ENCODE measurements at places on chromosomes 12 and 14. TPM values are rescaled to one million over a fixed set of nuclear protein-coding genes. Genes with fewer than 3 reads are reported as not detected.
A peak's percentile ranks its signal among the peaks of the same experiment; 100 is the strongest.

Gene IFNG-AS1
- total RNA-seq = 0.24 TPM

GRCh38 chr12:6556857-6557256 lies 1.0 kb upstream of the IFFO1 start:
- no peak for DNase-seq
- H3K36me3 ChIP-seq = no peaks in the 10 kb centered on the region
- H3K27me3 ChIP-seq = no peaks in the 10 kb centered on the region
- H3K27ac ChIP-seq = no peak overlapping the region
- H3K4me3 ChIP-seq = no peak overlapping the region
- peaks cover 25% of the 10 kb centered on the region for H3K4me1 ChIP-seq

Gene ANKRD33
- total RNA-seq = 2.1 TPM

DNA sequence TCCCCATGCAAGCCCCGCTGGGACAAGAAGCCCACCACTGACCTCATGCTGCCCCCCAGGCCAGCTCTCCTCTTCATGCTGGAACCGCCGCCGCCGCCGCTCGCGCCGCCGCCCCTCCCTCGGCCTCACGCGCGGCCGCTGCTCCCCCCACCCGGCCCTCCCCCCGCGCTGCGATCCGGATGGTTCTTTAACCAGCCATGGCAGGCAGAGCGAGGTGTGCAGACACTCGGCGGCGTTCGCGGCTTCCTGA lies at the start of gene DCAF5:
Gene DCAF5, minus strand, starts transcription at position 218 of the 250 bp plus-strand sequence. Its CDS starts 141 bp downstream, at position 77.
- H3K4me3 ChIP-seq = peak within 1 kb of the TSS; percentile 91
- H3K27me3 ChIP-seq = no peaks in the 10 kb centered on the region
- peaks cover 12% of the 10 kb centered on the region for H3K4me1 ChIP-seq
- peak; percentile 97 for DNase-seq

DNA sequence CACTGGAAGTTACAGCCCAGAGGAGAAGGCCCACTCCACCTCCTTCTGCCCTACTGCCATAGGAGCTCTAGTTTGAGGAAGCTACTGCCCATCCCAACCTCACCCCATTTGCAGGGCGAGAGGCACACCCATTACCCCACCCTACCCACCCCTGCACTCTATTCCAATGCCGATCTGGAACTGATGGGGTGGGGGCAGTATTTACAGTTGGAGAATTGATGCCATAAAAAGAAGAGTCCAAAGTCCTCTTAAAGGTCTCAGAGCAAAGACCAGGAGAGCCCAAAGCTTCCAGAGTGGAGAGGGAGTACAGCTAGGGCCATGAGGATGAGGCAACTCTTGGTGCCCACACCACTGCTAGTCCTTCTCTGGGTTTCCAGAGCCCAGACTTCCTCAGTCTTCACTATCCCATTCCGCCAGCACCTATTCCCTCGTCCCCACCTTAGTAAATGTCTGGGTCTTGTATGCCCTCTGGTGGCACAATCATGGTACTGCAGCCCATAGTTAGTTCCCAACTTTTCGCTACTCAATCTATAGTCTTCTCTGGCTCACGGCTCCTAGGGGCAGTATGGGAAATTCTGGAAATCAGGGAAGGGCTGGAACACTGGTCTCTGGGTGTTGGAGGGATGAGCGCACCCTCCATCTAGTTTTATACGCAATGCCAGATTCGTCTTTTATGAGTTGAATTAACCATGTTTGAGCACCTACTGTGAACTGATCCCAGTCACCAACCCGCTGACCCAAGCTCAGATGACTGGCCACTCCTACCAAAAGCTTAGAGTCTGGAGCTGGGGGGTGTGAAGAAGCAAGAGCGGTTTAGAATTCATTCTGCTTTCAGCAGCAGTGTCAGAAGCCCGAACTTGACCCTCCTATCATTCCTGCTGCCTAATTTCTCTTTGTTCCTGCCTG lies 6.9 kb upstream of the ADCY6 start:
- H3K27ac ChIP-seq = no peak overlapping the region
- no peak overlapping the region for H3K4me3 ChIP-seq
- no peaks in the 10 kb centered on the region for H3K27me3 ChIP-seq
- DNase-seq = peak; percentile 62
- H3K4me1 ChIP-seq = no peaks in the 10 kb centered on the region
- H3K36me3 ChIP-seq = no peaks in the 10 kb centered on the region

GRCh38 chr12:104560881-104561280 lies 104.1 kb downstream of the CHST11 start:
- DNase-seq = no peak
- no peak overlapping the region for H3K27ac ChIP-seq
- H3K4me1 ChIP-seq = no peaks in the 10 kb centered on the region
- no peak overlapping the region for H3K4me3 ChIP-seq
- H3K27me3 ChIP-seq = no peaks in the 10 kb centered on the region

DNA sequence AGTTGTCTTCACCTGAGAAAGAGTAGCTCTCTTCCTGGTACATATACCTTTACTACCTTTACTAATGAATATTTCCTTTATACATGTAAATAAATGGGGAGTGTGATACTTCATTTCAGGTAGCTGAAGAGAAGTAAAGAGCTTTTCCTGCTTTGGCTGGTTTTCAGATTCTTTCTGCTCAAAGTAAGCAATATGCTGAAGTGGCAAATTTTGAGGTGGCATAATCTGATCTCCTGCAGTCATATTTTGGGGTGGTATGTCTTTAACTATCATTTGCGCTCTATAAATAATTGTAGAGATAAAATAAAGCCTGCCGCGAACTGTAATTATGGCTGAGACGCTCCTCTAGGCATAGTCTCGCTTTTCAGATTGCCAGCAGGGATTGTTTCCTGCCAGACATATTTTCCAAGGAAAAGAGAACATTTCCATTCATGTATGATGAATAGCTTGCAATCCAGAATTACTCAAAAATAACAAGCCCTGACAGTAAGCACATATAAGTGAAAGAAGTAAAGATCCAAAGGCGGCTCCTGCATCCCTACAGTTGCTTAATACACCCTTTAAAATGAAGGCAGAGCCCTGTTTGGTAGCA lies 200.7 kb downstream of the C12orf50 start:
- H3K4me1 ChIP-seq = no peaks in the 10 kb centered on the region
- no peak overlapping the region for H3K4me3 ChIP-seq
- DNase-seq = no peak
- no peaks in the 10 kb centered on the region for H3K36me3 ChIP-seq
- H3K27me3 ChIP-seq = no peaks in the 10 kb centered on the region

- no peaks in the 10 kb centered on the region for H3K36me3 ChIP-seq
- H3K4me1 ChIP-seq = no peaks in the 10 kb centered on the region
- no peak overlapping the region for H3K4me3 ChIP-seq
- DNase-seq = no peak
Observed at GRCh38 chr14:59406454-59407245, 58.5 kb downstream of the GPR135 start.

Gene FAM90A1
- not detected for total RNA-seq

DNA sequence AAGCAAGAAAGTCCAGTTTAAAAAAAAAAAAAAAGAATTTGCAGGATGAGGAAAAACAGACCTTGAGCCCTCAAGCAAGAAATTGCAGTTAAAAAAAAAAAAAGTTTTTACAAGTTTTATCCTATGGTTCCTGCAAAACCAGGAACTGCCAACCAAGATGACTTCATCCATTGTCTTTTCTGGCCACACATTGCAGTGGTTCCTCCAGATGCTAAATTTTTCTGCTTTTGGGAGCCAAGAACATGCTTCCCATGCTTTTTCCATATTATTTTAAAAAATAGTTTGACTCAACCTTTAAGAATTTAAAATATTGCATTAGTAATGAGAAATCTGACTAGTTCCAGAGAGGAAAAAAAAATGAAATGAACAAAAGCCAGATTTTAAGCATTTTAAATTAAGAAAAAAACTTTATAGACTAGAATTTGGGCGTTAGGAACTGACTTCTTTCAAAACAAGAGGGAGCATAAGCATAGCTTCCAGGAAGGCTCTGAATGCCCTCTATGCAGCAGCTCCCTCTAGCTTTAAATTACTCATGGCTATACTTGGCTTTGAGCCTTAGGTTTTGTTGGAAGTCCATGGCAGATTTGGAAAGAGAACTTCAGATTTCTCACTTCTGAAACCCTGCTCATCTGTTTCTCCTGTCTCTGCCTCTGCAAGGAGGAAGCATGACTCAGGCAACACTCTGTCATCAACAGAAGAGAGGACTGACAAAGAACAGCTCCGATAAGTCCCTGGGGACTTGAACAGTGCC lies 124.5 kb downstream of the GPR65 start:
- H3K4me1 ChIP-seq = no peaks in the 10 kb centered on the region
- H3K36me3 ChIP-seq = no peaks in the 10 kb centered on the region
- DNase-seq = no peak
- no peak overlapping the region for H3K27ac ChIP-seq
- H3K4me3 ChIP-seq = no peak overlapping the region

Gene NRIP2
- total RNA-seq = 0.29 TPM

Gene BAG5
- 11.2 TPM for total RNA-seq

DNA sequence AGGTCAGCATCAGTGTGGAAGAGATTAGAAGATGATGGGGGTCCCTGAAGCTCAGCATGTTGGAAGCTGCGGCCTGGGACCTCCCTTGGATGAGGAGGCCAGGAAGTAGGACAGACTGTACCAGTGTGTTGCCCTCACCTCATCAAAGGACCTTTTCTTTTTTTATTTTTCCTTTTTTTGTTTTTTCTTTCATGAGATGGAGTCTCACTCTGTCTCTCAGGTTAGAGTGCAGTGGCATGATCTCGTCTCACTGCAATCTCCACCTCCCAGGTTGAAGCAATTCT lies 16.4 kb upstream of the FAM222A start:
- H3K4me1 ChIP-seq = no peaks in the 10 kb centered on the region
- no peaks in the 10 kb centered on the region for H3K27me3 ChIP-seq
- no peaks in the 10 kb centered on the region for H3K36me3 ChIP-seq
- H3K4me3 ChIP-seq = no peak overlapping the region
- no peak overlapping the region for H3K27ac ChIP-seq

DNA sequence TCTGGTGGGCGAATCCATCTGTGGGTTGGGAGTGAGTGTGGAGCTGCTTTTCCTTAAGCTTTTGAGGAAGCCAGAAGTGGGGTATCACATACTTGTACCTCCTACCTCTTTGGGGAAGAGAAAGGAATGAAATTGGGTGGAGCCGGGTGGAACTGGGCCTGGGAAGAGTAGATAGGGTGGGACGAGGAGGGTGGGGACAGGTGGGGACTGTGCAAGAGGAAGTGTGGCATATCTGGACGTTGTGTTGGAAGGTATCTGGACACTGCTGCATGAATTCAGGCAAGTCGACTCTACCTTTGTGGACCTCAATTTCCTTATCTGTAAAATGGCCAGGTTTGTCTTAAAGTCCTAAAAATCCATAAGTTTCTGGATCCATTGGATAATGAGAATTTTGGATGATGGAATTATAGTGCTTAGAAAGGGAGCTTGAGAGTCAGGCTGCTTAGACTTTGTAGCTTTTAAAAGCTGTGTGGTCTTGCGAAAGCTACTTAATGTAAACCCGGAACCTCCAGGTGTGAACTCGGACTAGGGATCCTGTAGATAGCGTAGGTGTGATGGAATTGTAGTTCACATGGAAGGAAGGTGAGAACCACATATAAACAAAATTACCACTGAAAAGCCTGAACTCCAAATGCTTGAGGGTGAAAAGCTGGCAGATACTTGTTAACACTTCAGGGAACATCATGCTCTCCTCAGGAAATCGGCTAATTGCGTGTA lies 2.1 kb downstream of the VRTN start:
- no peaks in the 10 kb centered on the region for H3K27me3 ChIP-seq
- no peak overlapping the region for H3K27ac ChIP-seq
- H3K4me3 ChIP-seq = no peak overlapping the region
- no peaks in the 10 kb centered on the region for H3K36me3 ChIP-seq

- H3K4me3 ChIP-seq = no peak overlapping the region
- H3K27ac ChIP-seq = no peak overlapping the region
- H3K36me3 ChIP-seq = peaks cover 29% of the 10 kb centered on the region
- no peaks in the 10 kb centered on the region for H3K4me1 ChIP-seq
- H3K27me3 ChIP-seq = no peaks in the 10 kb centered on the region
Observed at GRCh38 chr14:74905595-74906142, 17.4 kb downstream of the RPS6KL1 start.

Gene MMP19
- 5.0 TPM for total RNA-seq

Gene FGF23
- 0.33 TPM for total RNA-seq

DNA sequence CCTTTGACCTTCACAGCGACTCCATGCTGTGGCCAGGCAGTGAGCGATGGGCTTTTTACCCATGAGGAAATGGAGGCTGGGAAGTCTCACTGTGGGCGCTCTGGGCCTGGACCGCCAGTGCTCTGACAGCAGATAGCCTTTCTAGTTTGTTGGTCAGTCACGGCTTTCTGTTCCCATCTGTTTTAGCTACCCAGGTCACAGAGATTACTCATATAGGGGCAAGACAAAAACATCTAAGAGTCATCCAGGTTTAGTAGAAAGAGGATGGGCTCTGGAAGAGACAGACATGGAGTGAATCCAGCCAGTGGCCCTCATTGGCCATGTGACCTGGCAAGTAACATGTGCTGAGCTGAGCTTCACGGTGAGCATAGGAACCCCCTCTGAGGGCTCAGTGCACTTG lies 68.6 kb downstream of the MARK3 start:
- H3K27me3 ChIP-seq = no peaks in the 10 kb centered on the region
- H3K36me3 ChIP-seq = no peaks in the 10 kb centered on the region
- no peak overlapping the region for H3K4me3 ChIP-seq
- peaks cover 13% of the 10 kb centered on the region for H3K4me1 ChIP-seq
- DNase-seq = no peak
- H3K27ac ChIP-seq = no peak overlapping the region

Gene CCDC197
- not detected for total RNA-seq

DNA sequence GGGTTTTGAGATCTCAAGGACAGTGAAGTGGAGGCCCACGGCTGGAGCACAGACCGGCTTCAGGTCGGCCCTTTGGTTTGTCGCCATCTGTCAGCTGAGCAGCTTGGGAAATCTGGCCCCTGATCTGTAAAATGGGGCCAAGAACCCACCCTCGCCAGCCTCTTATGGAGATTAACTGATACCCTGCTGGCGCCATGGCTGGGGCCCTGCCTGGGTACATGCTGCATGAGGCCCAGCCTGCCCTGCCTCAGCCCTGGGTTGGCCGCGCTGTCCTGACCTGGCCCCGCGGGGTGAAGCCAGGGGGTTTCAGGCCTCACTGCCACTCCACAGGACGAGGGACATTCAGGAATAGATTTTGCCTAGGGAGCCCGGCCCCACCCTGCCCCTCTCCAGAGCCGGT lies 33.9 kb upstream of the MEG3 start:
- no peaks in the 10 kb centered on the region for H3K27me3 ChIP-seq
- H3K4me3 ChIP-seq = no peak overlapping the region
- no peaks in the 10 kb centered on the region for H3K36me3 ChIP-seq
- DNase-seq = no peak
- H3K27ac ChIP-seq = no peak overlapping the region

DNA sequence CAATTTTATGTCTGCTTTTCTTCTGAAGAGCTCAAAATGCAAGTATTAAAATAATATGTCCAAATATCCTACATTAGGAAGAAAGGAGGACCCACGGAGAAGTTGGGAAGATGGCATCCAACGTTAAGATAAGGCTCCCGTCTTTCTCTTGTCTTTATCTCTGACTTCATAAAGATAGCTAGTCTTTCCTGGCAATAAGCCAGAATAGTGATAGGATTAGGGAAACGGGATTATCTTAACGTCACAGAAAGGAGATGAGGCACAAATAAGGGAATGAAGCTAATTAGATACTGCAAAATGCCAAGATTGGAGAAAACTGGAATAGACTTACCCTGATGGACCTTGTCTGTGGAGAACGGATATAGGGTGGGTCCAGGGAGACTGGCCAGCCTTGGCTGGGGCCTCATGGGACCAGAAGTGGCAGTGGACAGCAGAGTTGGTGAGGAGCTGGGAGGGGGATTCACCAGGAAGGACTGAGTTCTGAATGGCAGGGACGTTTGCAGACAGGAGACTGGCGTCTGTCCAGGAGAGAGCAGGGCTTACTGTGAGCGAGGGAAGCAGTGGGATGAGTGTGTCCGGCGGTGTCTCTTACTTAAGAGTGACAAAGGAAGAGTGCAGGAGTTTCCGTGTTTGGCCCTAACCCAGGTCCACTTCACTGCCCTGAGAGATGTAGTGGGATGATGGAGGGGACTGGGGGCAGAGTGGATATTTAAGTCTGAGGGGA lies 119.9 kb downstream of the CACNA1C start:
- H3K27me3 ChIP-seq = no peaks in the 10 kb centered on the region
- no peak for DNase-seq
- no peak overlapping the region for H3K27ac ChIP-seq
- no peaks in the 10 kb centered on the region for H3K4me1 ChIP-seq
